ENCODE measurements at places on chromosomes 5 and 9.
A peak's percentile ranks its signal among the peaks of the same experiment; 100 is the strongest.

GRCh38 chr5:54519509-54519876, 1.9 kb downstream of the SNX18 start:
- no peak for DNase-seq

GRCh38 chr9:110995420-110996340, 42.6 kb downstream of the LPAR1 start:
- no peak for DNase-seq

- DNase-seq = no peak
Observed at GRCh38 chr9:35414889-35415288, 75.0 kb upstream of the RUSC2 start.

GRCh38 chr9:14993061-14993800, 83.0 kb upstream of the FREM1 start:
- peak; percentile 53 for DNase-seq

DNA sequence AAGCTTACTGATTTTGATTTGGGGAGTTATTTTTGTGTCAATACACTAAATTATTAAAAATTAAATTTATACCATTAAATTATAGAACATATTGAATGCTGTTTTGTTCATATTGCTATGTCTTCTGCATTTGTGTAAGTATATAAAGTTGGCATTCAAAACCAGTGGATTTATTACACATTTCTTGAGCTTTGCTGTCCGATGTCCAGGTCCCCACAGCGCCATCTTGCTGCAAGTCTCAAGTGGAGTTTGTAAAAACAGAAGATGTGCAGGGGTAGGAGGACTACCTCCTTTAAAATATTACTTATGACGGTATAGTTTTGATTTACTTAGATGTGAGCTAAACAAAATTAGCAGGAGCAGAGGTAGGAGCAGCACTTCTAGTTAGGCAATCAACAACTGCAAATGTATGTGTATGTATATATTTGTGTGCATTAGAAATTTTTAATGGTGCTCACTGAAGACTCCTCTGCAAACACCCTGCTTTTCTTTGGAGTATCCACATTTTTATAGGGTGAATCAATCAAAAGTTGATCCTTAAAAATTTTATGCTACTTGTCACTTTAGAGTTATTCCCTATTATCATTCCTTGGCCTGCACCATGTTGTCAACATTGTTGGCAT, 37.4 kb downstream of the CPEB4 start:
- peak; percentile 5 for DNase-seq

Data from AG09319 (cell line).